ENCODE measurements at places on chromosomes 6 and 20.

GRCh38 chr6:5617179-5617578 is 355.9 kb downstream of the FARS2 start:
- DNase-seq: no peak

DNA sequence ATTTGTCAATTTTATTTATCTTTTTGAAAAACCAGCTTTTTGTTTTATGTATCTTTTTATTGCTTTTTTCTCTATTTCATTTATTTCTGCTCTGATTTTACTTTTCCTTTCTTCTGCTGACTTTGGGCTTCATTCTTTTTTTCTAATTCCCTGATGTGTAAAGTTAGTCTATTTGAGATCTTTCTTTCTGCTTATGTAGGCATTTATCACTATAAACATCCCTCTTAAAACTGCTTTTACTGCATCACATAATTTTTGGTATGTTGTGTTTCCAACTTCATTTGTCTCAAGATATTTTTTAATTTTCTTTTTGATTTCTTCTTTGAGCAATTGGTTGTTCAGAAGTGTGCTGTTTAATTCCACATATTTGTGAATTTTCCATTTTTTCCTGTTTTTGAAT is 174.8 kb downstream of the SLC24A3 start:
- no peak for DNase-seq

DNA sequence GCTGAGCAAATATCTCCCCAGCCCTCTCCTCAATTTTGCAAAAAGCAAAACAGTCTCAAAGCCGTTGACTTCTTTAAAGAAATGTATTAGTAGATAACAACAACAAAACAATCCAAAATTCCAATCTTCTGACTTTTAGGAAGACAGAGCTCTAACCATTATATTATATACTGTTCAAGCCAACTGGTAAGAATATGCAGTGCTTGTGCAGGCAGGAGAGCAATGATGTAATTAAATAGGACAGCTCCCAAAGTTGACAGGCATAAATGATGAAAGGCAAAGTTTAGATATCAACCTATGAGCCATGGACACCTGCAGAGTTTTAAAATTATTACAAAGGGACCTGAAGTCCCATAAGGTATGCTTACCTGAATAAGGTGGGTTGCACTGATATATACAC is 16.6 kb upstream of the CEP85L start:
- no peak for DNase-seq

- DNase-seq: no peak
Observed at GRCh38 chr6:95091823-95092436, 485.4 kb upstream of the MANEA start.

- no peak for DNase-seq
Observed at GRCh38 chr20:10300582-10301446, 82.2 kb downstream of the SNAP25 start.

GRCh38 chr6:13718123-13718458 is 6.5 kb upstream of the RANBP9 start:
- DNase-seq: no peak

DNA sequence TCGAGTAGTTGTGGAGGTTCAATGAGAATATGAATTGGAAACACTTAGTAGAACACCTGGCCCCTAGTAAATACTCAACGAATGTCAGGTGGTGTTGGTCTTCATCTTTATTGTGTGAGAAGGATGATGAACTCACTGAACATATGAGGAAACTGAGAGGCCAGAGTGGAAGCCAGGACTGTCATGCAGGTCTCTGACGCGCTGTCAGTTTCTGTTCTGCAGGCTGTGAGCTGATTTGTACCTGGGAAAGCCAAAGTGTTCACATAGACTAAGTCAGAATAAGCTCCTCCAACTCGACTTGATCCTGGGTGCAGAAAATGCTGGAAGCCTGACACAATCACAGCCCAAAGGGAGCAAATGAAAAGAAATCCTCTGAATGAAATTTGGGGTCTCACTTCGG is 222.2 kb downstream of the LY86 start:
- DNase-seq: no peak

DNA sequence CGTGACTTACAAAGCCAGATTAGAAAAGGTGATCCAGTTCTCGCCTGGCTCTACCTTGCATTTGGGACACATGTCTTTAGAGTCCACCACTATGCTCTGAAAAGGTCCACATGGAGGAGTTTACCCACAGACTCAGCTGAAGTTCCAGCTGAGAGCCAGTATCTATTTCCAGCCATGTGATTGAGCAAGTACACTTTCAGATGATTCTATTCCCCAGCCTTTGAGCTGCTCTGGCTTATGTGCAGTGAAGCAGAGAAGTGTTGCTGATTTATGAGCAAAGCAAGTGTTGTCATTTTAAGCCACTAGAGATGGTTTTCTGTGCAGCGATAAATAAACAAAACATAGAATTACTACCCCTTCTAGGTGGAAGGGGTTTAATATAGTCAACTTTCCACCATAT is 520.8 kb upstream of the RNF217 start:
- DNase-seq: no peak

GRCh38 chr6:142926494-142927270 is 18.3 kb downstream of the HIVEP2 start:
- peak; percentile 54 for DNase-seq

DNA sequence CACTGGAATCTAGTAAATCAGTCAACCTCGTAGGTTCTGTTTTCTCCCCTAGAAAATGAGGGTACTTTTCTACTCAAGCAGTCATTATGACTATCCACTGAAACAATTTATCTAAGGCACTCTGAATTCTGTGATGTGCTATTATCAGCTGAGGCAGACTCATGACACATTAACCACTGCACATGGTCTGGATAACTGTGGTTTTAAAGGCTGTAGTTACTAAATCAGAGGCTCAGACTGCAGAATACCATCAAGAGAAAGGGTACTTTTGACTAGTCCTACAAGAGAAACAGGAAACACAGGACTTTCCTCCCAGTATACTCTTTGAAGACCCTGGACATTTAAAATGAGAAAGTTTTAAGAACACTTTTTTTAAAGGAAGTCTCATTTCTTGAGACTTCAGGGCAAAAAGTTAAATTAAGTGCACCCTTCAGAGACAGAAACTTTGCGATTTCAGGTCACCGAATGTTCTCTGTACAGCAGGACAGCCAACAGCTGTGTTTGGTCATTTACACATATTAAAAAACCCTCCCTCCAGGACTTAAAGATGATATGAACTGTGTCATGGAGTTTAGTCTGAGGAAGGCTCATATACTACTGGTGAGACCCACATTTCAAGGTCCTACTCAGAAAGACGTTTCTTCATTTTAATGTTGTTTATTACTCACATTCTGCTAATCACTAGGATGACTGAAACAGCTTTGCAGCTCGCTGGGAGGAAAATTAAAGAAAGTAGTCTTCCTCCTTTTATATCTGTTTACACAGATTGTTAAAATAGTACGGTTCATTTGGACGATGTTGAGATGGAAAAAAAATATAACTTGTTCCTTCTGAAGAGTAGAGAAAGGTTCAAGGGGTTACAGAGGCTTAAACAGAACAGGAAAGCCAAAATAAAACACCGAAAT is 19.9 kb downstream of the ATXN1 start:
- no peak for DNase-seq

DNA sequence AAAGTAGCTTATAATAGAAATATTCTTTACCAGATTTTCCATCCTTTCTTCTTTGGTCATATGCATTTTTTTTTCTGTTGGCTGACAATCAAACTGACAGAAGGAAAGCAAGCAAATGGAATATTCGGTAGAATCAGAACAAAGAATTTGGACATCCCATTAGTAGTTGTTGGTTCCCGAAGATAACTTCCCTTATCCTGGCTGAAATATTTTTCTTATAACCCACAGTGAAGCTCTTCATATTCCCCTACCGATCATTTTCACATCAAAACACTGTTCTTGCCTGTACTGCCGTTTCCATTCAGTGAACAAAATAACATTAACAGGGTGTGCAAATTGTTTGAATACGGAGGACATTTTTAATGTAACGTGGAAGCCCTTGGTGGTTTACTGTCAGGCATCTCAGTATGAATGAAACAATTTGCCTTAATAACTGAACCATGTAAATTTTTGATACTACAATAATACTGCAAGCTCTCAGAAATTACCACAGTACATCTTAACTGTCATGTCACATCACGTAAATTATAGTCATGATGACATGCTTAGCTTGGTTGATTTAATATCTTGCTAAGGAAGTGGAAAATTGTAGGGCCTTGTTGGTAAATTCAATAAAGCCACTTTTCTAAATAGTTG is 311.5 kb downstream of the LAMA2 start:
- DNase-seq: no peak

- no peak for DNase-seq
Observed at GRCh38 chr20:20529597-20529996, 161.7 kb downstream of the INSM1 start.

GRCh38 chr6:150866147-150866990 is 867 bp downstream of the MTHFD1L start:
- no peak for DNase-seq

DNA sequence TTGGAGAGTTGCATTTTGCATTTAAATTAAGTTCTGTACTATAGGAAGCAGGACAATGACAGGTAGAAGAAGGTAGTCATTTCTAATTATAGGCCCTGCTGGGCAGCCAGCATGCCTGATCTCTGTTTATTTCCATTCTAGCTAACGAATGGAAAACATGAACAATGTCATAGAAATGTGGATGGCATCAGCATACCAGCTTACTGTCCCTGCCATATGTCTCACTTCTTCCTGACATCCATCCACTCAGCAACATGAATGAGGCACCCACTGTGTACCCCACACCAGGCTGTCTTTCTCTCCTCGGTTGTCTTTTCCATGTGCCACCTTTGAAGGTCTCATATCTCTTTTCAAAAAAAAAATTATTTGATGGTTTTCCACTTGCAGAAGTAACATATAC is 11.1 kb downstream of the ADTRP start:
- DNase-seq: no peak

DNA sequence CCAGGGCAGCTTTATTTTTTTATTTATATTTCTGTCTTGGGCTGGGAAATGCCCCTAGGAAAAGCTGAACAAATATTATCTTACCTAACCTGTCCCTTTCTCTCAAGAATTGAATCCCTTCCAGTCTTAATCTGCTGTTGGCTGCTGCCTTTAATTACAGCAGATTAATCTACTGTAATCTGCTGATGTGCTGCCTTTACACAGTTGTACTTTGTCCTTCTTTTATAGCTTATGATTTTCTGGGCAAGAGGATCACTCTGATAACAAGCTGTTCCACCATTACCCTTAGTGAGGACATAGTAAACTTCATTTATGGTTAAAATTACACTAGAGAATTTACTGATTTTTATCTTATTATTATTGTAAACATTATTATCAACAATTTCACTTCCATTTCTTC is 234.5 kb upstream of the MAN1A1 start:
- no peak for DNase-seq

DNA sequence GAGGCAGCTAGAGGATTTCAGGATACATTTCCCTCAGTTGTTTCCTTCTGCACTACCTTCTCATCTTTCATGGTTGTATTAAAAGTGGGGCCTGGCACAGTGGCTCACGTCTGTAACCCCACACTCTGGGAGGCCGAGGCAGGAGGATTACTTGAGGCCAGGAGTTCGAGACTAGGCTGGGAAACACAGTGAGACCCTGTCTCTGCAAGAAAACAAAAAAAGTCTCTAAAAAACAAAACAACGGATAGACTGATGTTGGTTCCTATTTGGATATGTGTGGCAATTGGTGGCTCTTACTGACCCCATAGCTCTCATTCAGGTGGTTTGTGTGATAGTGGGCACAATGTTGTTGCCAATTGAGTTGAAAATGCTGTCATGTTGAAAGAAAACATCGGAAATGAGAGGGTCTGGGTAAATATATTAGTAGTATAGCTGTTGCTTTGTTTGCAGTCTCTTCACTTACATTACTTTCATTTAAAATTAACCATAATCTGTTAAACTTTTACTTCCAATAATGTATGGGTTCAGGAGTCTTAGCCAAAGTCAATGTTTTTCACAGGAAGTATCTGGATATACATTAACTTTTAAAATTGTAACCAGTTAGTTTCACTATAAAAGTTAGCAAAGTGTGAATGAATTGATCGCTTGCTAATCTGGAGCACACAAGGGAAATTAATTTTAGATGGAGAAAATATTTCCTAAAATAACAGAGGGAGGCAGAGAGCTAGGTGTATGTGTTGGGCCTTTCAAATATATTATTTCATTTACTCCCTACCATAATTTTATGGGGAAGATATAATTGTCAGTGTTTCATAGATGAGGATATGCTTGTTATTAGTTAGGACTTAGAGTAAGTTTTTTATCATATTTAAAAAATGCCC is 31.1 kb downstream of the UTRN start:
- no peak for DNase-seq

DNA sequence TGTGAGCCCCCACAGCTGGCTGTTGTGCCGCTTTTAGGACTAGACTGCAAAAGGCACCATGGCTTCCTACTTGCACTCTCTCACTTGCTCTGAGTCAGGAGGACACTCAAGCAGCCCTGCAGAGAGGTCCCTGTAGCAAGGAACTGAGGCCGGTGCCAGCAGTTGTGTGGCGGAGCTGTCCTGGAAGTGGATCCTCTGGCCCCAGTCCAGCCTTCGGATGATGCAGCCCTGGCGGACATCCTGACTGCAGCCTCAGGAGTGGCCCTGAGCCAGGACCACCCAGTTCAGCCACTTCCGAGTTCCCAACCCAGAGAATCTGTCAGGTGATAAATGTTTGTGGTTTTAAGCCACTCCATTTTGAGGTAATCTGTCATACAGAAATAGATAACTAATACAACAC is 17.5 kb downstream of the CTCFL start:
- DNase-seq: no peak

- DNase-seq: no peak
Observed at GRCh38 chr6:38024908-38025307, 205.4 kb downstream of the ZFAND3 start.
